Activated naive CD8-positive, alpha-beta T cell treated with anti-CD3 and anti-CD28 coated beads, Interleukin-2, amount 10 ng/mL, durations not matched to agents 7 days and 5 days (primary cell): ENCODE measurements at places on chromosomes 3 and 15. TPM values are rescaled to one million over a fixed set of nuclear protein-coding genes. Genes with fewer than 3 reads are reported as not detected.

Gene SPTBN5
- 1.6 TPM for total RNA-seq

Gene EDEM1
- 92.5 TPM for total RNA-seq

Gene CPEB1
- 0.58 TPM for total RNA-seq

Gene NDN
- 3.5 TPM for total RNA-seq

DNA sequence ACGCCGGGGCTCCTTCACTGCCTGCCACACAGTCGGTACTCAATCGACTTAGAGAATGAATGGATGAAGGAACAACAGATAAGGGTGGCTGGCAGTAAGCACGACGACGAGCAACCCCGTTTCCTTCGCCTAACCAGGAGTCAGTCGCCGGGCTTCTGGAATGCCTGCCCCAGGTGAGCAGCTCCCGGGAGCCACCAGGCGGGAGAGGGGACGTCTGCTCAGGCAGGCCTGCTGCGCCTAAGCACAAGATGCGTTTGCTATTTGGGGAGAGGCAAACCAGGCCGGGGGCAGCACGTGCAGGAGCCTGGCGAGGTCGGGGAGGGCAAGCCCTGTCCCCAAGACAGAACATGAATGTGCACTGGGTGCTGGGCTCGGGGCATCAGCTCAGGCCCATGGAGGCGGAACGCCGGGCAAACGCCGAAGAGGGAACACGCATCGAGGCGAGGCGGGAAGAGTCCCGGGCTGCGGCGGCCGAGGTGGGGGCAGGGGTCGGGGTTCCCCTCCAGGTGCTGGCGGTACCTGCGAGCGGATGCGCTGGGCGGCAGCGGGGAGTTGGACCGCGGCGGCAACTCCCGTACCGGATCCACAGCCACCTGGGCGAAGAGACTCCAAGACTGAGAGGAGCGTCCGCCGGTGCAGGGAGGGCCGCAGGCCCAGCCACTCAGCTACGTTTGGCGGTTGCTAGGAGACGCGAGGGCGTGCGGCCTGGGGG, at the start of gene CFAP92:
TSS of gene CFAP92 (minus strand) at position 616 of the 712 bp plus-strand sequence. CDS start 772 bp downstream, outside the sequence.
- peaks cover 15% of the 10 kb centered on the region for H3K4me1 ChIP-seq
- H3K27me3 ChIP-seq = peaks cover 3% of the 10 kb centered on the region
- no peaks in the 10 kb centered on the region for H3K36me3 ChIP-seq
- DNase-seq = peak; percentile 95
- H3K27ac ChIP-seq = peak within 1 kb of the TSS; percentile 10
